ENCODE measurements at places on chromosomes 6 and 20.

GRCh38 chr6:12654514-12654913, 62.1 kb upstream of the PHACTR1 start:
- no peak for DNase-seq

DNA sequence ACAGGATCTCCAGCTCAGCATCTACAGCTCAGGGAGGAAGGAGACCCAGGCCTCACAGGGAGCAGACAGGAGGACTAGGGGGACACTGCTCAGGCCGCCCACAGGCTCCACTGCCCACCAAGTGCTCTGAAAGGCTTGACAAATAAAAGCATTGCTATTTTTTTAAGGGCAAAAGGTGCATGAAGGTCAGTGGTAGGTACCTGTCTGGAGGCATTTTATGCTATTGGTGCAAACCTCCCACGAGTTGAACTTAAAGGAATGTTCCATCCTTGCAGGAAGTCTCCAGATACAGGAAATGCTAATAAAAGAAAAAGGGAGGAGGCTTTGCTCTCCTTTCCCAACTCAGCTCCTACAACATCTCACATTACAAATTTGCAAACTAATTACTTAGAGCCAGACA, 228.1 kb downstream of the FOXC1 start:
- DNase-seq, result no peak

GRCh38 chr6:37727996-37728395, 30.3 kb upstream of the MDGA1 start:
- no peak for DNase-seq

GRCh38 chr6:144710207-144710606, 425.1 kb downstream of the UTRN start:
- DNase-seq, result no peak

GRCh38 chr6:37530297-37530696, 30.6 kb upstream of the CCDC167 start:
- no peak for DNase-seq

DNA sequence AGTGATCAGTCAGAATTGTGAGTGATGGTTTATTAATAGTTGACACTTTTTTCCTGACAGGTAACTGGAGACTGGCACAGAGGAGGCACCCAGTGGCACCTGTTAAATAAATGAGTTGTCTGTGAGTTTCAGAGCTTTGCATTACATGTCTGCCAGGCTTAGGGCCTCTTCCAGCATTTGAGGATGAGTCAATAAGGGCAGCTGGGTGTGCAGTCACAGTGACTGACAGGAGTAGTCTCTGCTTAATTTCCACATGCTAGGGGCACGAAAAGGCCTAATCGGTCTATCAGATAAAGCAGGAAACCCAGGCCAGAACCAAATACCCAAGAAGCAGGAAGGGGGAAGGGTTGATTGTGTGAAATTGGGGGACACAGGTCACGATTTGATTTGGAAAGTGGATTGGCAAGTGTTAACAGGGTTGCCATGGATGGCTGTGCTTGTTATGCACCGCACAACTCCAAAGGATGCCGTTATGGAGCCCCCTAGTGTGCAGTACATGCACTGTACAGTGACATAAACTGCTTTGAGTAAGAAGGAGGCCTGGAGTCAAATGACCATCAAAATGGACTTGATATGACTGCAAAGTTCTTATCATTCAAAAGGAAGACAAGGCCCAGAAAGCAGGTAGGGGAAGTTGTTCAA, 111.9 kb upstream of the GGTLC1 start:
- DNase-seq, result no peak

GRCh38 chr20:46215913-46216707, 92.2 kb downstream of the CDH22 start:
- DNase-seq, result no peak

DNA sequence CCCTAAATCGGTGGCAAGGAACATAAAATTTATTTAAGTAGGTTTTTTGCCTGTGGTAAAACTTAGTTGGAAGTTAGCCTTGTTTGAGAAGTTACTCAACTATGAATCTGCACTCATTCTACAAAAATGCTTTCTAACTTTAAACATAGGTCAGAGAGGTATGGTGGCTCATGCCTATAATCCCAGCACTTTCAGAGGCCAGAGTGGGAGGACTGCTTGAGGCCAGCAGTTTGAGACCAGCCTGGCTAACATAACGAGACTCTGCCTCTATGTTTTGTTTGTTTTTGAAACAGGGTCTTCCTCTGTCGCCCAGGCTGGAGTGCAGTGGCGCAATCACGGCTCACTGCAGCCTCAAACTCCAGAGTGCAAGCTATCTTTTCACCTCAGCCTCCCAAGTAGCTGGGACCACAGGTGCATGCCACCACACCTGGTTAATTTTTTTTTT, 16.2 kb downstream of the USP49 start:
- DNase-seq, result no peak

GRCh38 chr20:53657279-53657678, 63.6 kb upstream of the ZNF217 start:
- no peak for DNase-seq

DNA sequence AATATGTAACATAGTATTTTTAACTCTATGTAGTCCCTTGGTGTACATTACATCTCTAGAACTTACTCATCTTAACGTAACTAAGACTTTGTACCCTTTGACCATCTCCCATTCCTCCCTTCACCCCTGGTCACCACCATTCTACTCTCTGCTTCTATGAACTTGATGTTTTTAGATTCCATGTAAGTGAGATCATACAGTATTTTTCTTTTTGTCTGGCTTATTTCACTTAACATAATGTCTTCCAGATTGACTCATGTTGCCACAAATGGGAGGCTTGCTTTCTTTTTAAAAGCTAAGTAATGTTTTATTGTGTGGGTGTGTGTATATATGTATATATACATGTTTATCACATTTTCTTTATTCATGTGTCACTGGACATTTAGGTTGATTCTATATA, 55.8 kb downstream of the TMEM200A start:
- DNase-seq, result no peak

GRCh38 chr6:69311888-69312287, 484.9 kb downstream of the LMBRD1 start:
- DNase-seq, result no peak

- DNase-seq, result no peak
Measured at GRCh38 chr6:100281471-100281901, 183.2 kb downstream of the SIM1 start.

- DNase-seq, result no peak
Measured at GRCh38 chr6:44373787-44374186, 13.7 kb upstream of the CDC5L start.

DNA sequence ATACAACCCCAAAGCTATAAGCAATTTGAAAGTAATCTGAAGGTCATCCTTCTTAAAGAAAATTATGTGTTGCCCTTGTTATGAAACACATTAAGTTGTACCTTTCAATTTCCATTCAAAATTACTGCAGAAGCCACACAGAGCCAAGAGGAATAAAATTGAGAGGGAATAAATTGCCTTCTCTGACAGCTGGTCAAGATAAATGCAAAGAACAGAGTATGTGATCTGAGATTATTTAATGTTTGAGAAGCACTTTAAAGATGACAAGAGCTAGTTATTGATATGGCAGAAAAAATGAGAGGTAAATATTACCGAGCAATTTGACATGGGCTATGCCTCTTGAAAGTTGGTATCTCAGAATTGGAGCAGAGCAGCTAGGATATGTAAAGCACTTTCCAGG, 61.6 kb downstream of the TRDN start:
- no peak for DNase-seq

DNA sequence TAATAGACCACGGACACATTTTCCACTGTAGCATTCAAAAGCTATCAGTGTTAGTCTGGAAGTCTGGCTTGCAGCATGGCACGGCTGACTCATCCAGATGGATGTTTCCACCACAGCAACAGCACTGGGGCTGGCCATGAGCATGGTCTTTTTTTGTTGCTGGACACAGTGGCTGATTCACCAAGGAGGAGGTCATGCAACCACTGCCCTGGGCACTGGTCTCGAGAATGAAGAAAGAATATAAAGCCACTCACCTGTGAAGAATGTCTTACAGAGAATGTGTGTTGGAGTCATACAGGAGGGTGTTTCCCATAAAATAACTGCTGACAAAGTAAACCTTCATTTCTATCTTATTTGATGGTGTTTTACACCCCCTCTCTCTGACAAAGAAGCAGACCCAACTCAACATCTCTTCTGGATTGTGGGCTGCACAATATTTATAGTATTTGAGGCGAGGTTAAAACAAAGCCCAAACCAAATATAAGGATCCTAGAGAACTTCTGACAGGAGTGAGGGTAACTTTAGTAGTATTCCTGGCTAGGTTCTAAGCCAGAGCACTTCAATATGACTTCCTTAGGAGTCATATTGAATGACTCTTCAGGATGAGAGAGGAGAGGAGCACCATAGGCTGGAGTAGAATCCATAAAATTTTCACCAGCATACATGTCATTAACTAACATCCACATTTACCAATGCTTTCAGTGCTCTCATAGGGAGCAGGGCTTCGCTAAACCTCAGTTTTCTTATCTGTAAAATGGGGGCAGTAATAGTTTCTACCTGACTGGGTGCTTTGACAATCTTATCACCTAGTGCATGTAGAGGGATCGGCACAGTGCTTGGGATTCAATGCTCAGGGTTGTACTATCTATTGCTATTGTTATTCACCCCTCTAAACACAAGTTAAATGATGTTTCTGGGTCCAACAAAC, 121.4 kb downstream of the KIF13A start:
- DNase-seq, result no peak

DNA sequence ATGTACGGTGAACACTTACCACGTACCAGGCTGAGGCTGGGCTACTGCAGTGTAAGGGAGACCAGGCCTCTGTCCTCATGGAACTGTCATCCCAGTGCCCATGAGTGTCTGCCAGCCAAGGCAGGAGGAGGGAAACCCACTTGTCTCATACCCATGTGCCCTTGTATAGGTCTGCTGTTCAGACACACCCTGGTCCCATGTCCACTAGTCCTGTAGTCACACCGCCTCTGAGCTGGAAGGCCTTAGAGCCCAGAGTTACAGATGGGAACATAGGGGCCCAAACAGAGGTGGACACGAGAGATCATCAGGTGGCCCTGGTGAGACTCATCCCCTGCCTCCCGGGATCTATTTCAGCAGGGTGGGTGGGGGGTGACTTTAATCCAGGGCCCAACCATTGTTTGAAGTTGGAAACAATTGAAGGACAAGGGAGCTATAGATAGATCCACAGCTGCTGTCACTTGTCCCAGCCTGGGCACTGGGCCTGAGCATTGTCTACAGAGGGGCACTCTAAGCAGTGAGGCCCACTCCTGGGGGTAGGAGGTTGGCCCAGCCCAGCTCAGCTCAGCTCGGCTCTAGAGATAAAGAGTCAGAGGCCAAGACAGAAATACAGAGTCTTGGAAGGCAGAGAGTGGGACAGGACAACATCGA, 14.6 kb downstream of the MYH7B start:
- no peak for DNase-seq

- DNase-seq, result no peak
Measured at GRCh38 chr6:94862112-94862511, 715.2 kb upstream of the MANEA start.

DNA sequence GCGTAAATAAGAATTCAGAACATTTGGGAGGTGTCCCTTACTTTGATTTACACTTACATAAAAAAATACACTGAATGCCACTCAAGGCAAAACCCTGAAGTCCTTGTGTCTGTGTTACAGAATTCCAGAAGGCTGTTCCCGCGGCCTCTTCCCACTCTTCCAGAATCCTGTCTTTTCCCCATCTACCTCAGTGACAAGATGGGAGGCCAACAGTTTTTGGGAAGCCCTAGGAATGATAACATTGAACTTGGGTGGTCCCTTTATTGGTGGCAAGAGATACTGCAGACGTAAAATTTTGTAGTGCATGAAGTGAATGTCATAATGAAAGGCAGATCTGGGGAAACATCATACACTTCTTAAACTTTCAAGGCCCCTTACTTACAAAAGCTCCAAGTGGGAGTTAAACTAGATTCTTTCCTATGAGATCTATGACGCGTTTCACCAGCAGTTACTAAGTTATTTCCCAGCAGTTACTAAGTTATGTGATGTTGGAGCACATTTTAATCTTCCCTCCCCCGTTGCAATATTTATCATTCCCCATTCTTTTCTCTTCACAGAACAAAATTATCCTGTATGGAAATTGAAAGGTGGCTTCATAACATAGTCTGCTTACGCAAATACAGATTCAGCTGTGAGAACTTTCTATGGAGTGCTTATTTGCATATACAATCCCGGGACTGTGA, 79.5 kb downstream of the BCAS1 start:
- no peak for DNase-seq

DNA sequence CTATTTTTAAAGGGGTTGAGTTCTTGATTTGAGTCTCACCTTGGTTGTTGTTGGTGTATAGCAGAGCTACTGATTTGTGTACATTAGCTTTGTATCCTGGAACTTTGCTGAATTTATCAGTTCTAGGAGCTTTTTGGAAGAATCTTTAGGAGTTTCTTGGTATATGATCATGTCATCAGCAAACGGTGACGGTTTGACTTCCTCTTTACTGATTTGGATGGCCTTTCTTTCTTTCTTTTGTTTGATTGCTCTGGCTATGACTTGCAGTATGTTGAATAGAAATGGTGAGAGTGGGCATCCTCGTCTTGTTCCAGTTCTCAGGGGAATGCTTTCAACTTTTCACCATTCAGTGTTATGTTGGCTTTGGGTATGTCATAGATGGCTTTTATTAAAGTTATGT, 64.0 kb downstream of the CDYL start:
- no peak for DNase-seq

DNA sequence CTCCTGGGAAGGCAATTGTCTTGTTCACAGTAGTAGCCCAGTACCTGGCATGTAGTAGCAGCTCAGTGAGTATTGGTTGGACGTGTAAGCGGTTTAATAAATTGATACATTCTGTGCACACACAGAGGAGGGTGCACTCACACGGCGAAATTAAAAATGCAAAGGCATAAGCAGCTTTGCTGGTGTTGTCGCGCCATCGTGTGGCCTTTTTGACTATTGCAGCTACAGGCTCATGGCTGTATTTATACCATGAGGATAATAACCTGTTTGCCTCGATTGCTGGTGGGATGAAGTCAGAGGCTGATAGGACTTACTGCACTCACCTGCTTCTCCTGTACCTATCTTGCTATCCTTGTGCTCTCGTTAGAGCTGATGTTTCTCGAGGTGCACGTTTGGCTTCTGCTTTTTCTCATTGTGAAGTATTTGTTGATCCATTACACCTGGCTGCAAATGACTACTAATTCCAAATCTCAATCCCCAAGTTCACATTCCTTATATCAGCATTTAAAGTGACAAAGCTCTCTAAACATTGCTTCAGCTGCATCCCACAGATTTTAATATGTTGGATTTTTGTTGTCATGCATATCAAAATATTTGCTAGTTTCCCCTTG, 61.5 kb downstream of the TBXT start:
- peak; percentile 63 for DNase-seq

All from left lobe of liver (tissue), 2 donors.